Effector CD4-positive, alpha-beta T cell (primary cell): ENCODE measurements at places on chromosomes 4 and X.

DNA sequence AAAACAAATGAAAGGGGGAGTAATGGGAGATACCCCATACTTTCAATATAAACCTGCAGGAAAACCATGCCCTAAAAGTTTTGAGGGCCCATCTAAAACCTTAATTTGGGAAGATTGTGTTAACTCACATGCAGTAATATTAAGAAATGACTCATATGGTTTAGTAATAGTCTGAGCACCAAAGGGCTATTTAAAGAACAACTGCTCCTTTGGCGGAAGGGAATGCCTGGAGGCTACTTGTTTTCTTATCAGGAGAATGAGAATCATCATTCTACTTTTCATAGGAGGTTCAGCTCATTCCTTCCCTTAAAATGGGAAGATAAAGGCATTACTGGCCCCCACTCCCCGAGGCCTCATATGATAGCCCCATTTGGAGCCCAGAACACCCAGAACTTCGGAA, 47.6 kb downstream of the SPIN3 start:
- DNase-seq: no peak

DNA sequence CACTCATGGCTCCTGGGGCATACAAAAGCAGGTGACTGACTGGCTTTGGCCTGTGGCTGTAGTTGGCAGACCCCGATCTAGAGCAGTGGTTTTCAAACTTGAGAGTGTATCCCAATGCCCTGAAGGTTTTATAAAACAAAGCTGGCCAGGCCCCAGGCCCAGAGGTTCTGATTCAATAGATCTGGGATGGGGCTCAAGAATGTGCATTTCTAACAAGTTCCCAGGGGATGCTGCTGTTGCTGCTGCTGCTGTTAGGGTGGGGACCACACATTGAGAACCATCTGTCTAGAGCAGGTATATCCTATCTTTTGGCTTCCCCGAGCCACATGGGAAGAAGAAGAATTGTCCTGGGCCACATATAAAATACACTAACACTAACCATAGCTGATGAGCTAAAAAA, 7.3 kb downstream of the AIFM1 start:
- DNase-seq: no peak

GRCh38 chrX:49999087-49999486, 76.7 kb downstream of the CLCN5 start:
- DNase-seq: no peak

DNA sequence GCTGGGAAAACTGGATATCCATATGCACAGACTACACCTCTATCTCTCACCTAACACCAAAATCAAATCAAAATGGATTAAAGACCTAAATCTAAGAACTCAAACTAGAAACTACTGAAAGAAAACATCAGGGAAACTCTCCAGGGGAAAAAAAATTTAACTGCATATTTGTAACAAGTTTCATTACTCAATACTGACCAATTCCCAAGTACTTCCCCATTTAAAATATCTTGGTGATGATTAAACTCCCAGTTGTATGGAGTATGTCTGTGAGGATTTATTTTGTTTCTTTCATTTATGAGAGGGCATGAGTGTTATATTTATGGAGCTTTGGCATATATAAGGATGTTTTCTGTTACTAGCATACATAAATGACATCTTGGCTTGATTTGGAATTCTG, 112.3 kb upstream of the IL15 start:
- no peak for DNase-seq

GRCh38 chrX:107542500-107542899, 85.8 kb upstream of the PRPS1 start:
- DNase-seq: no peak

DNA sequence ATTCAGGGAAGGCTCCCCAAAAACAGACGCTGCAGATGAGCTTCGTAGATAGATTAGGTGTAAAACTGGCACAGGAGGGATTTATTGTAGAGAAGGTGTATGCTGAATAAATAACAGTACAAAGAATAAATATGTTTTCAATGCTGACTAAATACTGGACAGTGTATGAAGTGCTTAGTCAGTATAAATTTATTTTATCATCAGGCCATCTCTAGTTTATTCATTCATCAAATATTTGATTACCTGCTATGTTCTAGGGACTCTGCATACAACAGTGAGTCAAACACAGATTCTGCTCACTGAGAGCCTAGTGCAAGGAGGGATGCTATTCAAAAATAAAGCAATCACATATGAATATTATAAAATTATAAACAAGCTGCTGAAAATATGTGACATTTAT, 63.6 kb upstream of the TSPAN5 start:
- DNase-seq: no peak

GRCh38 chr4:134544303-134544770, 342.7 kb upstream of the PABPC4L start:
- DNase-seq: no peak

GRCh38 chrX:52341493-52341892, 27.3 kb upstream of the XAGE2 start:
- no peak for DNase-seq

DNA sequence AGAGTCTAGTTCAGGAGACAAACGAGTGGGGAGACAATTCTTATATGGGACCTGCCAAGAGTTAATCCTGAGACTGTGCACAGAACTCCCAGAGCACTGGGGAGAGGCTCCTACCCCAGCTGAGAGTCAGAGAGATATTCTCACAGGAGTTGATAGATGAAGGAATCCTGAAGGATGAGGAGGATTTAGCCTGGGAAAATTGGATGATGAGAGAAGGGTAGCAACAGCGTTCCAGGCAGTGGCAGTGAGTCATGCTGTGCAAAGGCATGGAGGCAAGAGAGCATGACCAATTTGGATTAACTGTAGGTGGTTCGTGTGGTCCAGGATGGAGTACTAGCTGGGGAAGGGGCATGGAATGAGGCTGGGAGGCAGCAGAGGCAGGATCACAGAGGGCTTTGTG, 318.6 kb downstream of the LDB2 start:
- DNase-seq: no peak

DNA sequence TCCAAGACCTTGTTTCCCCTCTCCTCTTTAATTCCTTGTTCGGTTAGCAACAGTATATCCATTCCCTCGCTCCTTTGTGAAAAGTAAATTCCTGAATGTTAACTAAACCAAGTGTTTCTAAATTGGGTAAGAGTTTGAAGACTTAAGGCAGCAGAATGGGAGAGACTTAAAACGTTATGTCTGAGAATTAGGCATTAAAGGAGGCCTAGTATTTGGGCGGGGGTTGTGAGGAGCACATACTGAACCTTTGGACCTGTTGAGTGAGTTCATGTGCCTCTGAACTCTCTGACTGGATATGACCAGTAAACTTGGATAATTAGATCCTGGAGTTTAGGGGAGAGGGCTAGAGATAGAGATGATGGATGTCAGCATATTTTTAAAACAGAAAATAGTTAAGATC, 1.2 kb downstream of the MSMO1 start:
- no peak for DNase-seq

DNA sequence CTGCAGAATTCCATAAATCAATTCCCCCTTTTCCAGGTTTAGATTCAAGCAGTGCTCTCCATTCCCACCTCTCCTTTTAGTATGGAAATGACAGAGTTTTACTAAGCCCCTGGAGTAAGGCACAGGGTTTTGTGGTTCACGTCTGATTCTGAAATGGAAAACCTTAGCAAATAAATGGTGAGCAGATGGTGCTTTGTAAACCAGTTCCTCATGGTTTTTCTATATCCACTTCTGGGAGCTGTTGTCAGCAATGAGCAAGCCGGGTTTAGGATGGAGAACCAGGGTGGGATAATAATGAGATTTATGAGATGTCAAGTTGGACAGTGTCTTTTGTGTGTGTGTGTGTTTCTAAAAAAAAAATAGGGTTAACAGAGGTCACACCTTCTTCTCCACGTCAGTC, 113.8 kb upstream of the RBPJ start:
- no peak for DNase-seq

- no peak for DNase-seq
Observed at GRCh38 chr4:56871371-56871866, 36.3 kb upstream of the REST start.

GRCh38 chr4:99572527-99573240, 1.9 kb upstream of the MTTP start:
- DNase-seq: no peak

DNA sequence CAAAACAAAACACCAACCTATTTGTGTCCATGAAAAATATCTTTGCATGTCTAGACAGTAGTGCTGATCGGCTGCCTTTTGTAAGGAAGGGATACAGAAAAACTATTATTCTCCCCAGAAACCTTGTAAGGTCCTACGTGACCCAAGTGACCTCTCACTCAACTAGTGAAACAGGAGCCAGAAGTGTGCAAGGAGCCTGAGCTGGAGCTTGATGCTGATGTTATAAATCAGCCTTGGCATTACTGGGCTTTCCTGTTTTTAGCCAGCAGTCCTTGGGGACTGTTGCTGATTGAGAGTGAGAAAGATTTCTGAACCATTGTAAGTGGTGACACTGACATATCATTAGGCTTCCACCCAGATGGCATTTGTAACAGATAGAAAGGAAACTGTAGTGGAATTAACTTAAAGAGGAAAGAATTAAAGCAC, 100.8 kb upstream of the LIMCH1 start:
- DNase-seq: no peak
